ENCODE measurements at places on chromosomes 2 and 18. TPM values are rescaled to one million over a fixed set of nuclear protein-coding genes. Genes with fewer than 3 reads are reported as not detected.

- no peak for DNase-seq
Measured at GRCh38 chr2:240645801-240646175, 20.5 kb downstream of the GPR35 start.

DNA sequence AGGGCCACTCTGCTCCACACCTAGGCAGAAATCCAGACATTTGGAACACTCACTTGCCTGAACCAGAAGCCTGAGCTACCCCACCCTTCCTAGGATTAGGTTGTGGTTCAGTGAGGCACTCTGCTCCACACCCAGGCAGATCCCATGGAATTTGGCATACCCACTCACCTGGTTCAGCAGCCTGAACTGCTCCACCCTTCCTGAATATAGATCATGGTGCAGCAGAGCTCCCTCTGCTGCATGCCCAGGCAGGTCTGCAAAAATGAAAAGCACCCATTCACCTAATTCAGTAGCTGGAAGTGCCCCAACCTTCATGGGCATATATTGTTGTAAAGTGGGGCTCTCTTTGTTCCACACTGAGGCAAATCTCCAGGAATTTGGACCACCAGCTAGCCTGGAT, 185.1 kb upstream of the CNTNAP5 start:
- no peak for DNase-seq

DNA sequence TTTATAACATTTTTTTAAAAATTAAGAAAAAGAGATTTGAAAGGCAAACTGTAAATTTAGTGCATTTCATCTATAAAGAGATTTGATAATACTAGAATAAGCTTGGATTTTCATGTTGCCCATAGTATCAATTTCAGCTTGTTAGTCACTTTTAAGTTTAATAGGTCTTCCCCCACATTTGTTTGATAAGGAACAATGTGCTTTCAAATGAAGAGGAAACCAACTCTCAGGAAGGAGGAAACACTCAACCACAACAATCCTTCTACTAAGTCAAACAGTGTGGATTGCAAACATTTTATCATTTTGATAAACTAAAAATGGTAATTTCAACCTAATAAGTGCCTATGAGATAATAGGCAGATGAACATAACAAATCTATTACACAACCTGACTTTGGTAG, 397.1 kb upstream of the CDH20 start:
- no peak for DNase-seq

- DNase-seq = no peak
Measured at GRCh38 chr18:65901522-65901921, 150.7 kb downstream of the CDH7 start.

The TTN gene
- 3.1 TPM for total RNA-seq

GRCh38 chr2:235689427-235689853, 195.6 kb downstream of the AGAP1 start:
- DNase-seq = no peak

The NCKAP5 gene
- total RNA-seq = 5.7 TPM

- no peak for DNase-seq
Measured at GRCh38 chr2:64380853-64381527, 73.0 kb upstream of the LGALSL start.

DNA sequence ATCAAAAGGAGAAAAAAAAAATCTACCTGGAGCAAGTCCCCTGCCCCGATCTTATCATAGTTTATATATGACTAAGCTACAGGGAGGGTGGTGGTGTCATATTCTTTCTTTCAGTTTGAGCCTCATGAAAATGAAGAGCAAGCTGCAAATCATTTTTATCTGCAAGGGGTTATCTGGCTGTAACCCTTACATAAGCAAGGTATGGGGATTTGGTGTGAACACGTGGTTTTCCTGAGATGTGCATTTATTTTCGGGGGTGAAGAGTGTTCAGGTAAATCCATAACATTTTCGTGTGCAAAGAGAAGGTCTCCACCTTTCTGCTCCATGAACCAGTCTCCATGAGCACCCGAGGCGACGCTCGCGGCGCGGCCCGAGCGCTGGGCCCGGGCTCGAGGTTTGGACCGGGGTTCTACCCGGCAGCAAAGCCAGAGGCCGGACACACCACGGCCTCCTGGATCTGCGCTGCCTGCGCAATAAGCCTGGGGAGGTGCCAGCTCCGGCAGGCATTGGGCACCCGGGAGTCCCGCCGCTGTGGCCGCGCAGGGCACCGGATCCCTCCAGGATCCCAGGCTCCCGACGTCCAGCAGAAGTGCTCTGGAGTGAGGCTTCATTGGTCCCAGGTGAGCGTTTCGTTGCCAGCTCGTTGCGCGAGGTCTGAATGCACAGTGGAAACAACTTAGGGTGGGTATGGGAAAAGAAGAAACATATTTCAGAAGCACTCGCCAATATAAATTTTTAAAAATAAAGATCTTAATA, 36.1 kb upstream of the GPD2 start:
- no peak for DNase-seq

DNA sequence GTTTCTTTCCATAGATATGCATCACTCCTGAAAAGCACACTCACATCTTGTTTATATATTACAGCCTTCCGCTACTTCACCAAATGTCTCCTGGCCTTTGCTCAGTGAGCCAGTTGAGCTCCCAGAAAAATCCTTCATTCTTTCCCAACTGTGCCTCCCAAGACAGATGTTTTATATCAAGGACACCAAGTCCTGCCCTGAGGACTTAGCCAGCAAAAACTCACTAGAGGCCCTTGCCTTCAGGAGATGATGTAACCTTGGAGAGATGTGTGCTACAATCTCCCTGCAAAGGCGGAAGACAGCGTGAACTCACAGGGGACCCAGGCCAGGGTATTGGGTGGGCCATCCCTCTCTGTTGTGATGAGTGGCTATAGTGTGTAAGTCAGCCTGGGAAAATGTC, 86.1 kb upstream of the CTAGE1 start:
- DNase-seq = no peak

DNA sequence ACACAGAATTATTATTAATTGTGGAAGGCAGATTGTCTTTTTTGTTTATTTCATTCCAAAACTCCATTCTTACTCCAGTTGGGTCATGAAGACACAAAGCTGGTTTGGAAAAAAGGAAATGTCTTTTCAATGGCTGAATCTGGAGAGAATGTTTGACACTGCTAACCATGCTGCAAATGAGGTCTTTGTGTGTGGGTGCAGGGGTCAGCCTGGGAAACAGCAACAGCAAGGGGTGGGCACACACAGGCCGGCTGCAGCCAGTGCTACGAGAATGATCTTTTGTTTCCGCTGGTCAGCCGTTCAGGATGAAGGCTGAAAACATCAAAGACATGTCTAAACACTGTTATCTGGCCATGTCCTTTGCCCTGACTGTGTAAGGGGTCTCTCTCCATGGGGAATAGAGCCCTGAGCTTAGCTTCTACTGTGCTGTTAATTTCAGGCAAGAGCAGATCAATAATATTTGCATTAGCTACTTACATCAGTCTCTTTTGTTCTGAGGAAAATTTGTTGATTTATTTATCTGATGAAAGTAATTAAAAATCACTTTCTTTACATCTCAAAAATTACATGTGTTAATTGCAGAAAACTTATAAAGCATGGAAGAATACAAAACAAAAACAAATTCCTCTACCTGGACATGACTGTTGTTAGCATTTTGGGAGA, 33.3 kb upstream of the E2F6 start:
- no peak for DNase-seq

The TCF23 gene
- not detected for total RNA-seq

The RAD51AP2 gene
- total RNA-seq = 0.53 TPM

DNA sequence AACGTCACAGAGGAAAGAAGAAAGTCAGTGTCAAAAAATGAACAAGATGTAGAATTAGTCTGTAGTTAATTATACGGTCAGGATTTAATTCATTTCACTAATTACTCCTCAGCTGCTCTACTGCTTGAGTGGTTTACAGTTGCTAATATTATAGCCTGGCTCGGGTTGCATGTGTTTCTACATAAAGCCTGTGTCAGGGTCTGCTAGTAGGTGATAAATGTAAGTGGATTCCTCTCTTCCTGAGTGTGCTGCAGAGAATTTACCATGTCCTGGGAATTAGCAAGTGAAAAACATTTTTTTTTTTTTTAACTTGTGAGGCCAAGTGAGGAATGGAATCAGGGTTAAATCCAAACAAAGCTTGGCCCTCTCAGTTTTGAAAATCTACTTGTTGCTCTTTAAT, 622.6 kb downstream of the EPHA4 start:
- no peak for DNase-seq

DNA sequence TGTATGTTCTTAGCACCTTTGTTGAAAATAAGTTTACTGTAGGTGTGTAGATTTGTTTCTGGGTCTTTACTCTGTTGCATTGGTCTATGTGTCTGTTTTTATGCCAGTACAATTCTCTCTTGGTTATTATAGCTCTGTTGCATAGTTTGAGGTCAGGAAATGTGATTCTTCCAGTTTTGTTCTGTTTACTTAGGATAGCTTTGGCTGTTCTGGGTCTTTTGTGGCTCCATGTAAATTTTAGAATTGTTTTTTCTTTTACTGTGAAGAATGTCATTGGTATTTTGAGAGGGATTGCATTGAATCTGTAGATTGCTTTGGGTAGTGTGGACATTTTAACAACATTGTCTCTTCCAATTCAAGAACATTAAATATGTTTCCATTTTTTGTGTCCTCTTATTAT, 69.1 kb downstream of the ANKRD62 start:
- DNase-seq = no peak

DNA sequence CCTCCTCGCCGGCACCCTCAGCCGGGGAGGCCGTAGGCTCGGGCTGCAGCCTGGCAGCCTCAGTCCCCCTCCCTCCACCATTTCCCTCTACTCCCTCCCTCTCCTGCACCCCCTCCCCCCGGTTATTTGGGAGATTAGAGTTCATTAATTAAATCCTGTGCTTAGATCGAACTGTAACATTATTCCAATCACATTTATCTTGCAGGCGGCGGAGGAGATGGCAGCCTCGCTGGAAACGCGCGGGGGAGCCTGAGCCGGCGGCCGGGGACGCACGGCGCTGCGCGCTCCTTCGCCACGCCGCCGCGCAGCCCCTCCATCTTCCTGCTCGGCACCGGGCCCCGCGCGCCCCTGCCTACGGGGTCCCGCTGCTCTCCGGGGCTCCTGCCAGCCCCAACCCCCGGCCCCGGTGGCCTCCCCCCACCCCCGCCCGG, at the start of gene ST8SIA3:
Gene ST8SIA3, plus strand, starts transcription at position 287 of the 431 bp plus-strand sequence. CDS start 290 bp downstream, outside the sequence.
- DNase-seq = no peak

GRCh38 chr2:120930864-120931263, 195.2 kb downstream of the GLI2 start:
- DNase-seq = no peak

DNA sequence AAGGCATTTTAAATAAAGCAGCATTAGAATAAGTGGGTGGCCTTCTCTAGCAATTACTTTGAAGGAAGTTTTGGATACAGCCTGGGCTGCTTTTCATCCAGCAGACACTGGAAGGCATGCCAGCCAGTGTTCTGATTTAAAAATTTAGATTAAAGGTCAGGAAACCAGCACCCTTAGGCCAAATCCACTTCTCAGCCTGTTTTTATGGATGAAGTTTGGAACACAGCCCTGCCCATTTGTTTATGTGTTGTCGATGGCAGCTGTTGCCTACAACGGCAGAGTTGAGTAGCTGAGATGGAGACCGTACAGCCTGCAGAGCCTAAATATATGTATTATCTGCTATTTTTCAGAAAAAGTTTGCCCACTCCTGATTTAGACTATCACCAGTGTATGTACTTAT, 313.6 kb upstream of the ACVR2A start:
- no peak for DNase-seq

- no peak for DNase-seq
Measured at GRCh38 chr2:36484454-36484853, 113.5 kb downstream of the FEZ2 start.

The HTR2B gene
- 0.76 TPM for total RNA-seq

- DNase-seq = no peak
Measured at GRCh38 chr2:210844016-210844415, 287.6 kb downstream of the CPS1 start.

GRCh38 chr2:147275943-147276342, 568.9 kb upstream of the ACVR2A start:
- DNase-seq = no peak

DNA sequence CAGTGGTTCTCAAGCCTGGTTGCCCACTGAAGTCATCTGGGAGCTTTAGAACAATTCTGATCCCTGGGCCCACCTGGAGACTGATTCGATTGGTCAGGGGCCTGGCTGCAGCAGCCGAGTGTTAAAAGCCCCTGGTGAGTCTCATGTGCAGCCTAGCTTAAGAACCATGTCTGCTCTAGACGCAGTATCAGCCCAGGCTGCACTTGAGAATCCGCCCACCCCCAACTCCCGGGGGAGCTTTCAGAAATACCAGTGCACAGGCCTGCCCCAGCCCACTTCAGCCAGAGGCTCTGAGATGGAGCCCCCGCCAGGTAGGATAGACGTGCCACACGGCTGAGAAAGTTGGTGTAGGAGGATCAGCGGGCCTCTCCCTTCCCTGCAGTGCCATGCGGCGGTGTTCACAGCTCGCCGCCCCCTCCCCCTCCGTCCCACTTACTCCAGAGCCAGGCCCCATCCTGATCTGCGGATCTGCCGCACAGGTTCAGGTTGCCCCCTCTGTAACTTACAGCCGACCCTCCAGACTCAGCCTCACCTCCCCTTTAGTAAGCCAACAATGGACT, 209.0 kb upstream of the RAB12 start:
- DNase-seq = no peak

GRCh38 chr2:147683380-147683779, 161.4 kb upstream of the ACVR2A start:
- no peak for DNase-seq

- DNase-seq = no peak
Measured at GRCh38 chr2:116467243-116467642, 1347.2 kb upstream of the DDX18 start.

The CPLX4 gene
- total RNA-seq = not detected

DNA sequence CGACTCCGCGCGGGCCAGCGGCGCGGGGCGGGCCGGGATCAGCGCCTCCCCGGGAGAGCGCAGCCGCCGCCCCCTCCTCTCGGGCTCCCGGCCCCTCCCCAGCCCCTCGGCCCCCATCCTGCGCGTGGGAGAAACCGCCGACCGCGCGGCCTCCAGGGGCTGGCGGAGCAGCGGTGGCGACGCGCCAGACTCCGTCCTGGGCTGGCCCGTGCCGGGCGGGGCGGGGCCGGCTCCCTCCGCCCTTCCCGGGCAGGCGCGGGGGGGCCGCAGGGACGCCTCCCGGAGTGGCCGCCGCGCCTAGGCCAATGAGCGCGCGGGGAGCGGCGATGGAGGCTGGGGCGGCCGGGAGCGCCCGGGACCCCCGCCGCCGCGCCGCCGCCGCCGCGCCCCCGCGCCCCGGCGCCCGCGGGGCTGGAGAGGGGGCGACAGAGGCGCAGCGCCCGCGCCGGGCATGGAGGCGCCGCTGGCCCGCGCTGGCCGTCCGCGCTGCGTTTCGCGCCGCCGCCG, 49.1 kb downstream of the KCNIP3 start:
- DNase-seq = no peak

DNA sequence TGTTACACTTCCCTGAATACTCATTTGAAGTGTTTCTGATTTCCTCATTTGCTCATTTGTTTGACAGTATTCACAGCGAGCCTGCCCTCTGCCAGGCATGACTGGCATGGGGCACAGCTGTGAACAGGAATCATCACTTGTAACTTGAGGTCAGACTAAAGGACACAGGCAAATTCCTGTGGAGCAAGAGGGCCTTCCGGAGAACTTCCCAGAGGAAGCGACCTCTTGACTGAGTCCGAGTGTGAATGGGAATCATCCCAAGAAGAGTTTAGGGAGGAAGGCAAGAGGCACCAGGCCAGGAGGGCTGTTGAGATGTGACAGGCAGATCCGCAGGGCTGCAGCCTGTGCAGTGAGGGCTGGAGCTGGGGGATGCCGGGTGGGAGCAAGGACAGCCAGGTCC, 45.4 kb downstream of the LIMS1 start:
- no peak for DNase-seq

The SERPINB12 gene
- not detected for total RNA-seq

All from esophagus squamous epithelium (tissue), 5 donors.